Bronchus fibroblast of lung (primary cell): ENCODE measurements at places on chromosomes 4 and X. TPM values are rescaled to one million over a fixed set of nuclear protein-coding genes. Genes with fewer than 3 reads are reported as not detected.

Gene SHROOM2
- 10.3 and 13.3 TPM in 2 replicates for total RNA-seq

Gene VBP1
- 48.8 and 58.5 TPM in 2 replicates for total RNA-seq

Gene PDE5A
- 63.9 and 77.8 TPM in 2 replicates for total RNA-seq

Gene DRP2
- 1.2 and 2.0 TPM in 2 replicates for total RNA-seq

Gene RAI2
- total RNA-seq = 0.84 and 1.0 TPM in 2 replicates

Gene LARP7
- total RNA-seq = 13.8 and 27.1 TPM in 2 replicates

Gene RAB40AL
- not detected in 2 replicates for total RNA-seq

Gene DCAF4L1
- under 0.01 TPM in 1 of 2 replicates, not detected in the other for total RNA-seq
